ENCODE measurements at places on chromosomes 13 and 19.

- DNase-seq = no peak
Measured at GRCh38 chr19:7868326-7868670, 5.9 kb downstream of the PRR36 start.

- no peak for DNase-seq
Measured at GRCh38 chr19:31268751-31269383, 80.4 kb downstream of the TSHZ3 start.

- DNase-seq = peak; percentile 55
Measured at GRCh38 chr19:3606690-3607289, at the start of gene TBXA2R. Gene TBXA2R (minus strand): TSS chr19:3606875. CDS start chr19:3600634, 6,241 bp downstream.

- DNase-seq = no peak
Measured at GRCh38 chr19:12139269-12139668, 881 bp downstream of the ZNF20 start.

DNA sequence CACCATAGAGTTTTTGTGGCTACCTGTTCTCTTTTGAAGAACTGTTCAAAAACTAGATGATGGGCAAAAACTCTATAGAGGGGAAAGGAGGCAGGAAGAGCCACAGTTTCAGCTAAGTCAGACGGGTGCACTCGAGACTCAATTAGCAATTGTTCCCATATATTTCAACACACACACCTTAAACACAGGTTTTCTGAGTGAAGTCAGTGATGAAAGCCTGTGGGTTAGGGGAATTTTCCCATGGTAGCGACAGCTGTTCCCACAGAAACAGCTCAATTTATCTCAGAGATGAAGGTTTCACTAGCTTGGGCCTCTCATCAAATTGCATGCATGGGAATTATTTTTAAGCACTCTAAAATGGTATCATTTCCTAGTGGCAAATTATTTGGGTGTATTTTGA lies 143.4 kb downstream of the ZIC5 start:
- no peak for DNase-seq

Measured in C1 segment of cervical spinal cord (tissue), 14 donors.